ENCODE measurements at places on chromosomes 5 and 9.

DNA sequence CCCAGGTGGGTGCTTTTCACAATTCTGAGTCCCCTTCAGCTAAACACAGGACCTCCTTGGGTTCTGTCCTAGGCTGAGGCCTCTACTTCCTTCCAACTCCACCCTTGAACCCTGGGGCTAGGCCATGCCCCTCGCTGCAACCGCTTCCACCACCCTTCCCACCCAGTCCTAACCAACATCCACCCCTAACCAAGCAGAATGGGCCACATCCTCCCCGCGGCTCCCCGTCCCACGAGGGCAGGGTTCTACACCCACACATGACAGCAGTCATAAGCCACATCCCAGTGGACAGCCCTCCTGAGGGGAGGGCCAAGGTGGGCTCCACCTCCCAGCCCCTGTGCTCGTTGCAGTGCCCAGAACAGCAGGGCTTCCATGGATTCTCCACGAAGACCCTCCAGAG, 65.8 kb downstream of the SHB start:
- no peak for DNase-seq

GRCh38 chr9:76298521-76299144, 95.6 kb downstream of the RFK start:
- no peak for DNase-seq

DNA sequence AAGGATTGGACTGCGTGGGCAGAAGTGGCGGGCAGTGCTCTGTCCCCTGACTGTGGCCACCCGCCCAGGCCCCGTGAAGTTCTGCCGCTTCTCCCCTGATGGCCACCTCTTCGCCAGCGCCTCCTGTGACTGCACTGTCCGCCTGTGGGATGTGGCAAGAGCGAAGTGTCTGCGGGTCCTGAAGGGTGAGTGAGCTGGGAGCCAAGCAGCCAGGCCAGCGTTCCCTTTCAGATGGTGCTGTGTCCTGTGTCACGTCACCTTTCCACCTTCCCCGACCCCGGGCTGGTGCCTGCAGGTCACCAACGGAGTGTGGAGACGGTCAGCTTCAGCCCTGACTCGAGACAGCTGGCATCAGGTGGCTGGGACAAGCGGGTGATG, 2.3 kb downstream of the WDR38 start:
- DNase-seq = no peak

DNA sequence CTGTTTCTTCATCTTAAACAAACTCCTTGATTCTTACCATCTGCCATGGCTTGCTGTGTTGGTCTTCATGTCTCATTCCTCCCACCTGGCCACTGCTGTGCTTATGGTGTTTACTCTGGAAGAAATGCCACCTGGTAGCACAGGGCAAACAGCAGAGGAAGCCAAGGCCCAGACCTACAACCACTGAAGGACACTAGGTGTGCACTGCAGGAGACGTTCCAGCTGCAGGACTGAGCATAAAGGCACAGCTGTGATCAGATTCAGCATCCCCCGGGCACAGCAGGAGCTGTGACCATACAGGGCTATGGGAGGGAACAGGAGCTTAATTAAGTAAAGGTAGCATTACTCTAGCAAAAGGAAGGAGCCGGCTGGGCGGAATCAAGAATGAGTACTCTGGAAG, 12.6 kb upstream of the GNAQ start:
- no peak for DNase-seq

- DNase-seq = no peak
Measured at GRCh38 chr9:134041649-134041962, 16.3 kb downstream of the BRD3OS start.

DNA sequence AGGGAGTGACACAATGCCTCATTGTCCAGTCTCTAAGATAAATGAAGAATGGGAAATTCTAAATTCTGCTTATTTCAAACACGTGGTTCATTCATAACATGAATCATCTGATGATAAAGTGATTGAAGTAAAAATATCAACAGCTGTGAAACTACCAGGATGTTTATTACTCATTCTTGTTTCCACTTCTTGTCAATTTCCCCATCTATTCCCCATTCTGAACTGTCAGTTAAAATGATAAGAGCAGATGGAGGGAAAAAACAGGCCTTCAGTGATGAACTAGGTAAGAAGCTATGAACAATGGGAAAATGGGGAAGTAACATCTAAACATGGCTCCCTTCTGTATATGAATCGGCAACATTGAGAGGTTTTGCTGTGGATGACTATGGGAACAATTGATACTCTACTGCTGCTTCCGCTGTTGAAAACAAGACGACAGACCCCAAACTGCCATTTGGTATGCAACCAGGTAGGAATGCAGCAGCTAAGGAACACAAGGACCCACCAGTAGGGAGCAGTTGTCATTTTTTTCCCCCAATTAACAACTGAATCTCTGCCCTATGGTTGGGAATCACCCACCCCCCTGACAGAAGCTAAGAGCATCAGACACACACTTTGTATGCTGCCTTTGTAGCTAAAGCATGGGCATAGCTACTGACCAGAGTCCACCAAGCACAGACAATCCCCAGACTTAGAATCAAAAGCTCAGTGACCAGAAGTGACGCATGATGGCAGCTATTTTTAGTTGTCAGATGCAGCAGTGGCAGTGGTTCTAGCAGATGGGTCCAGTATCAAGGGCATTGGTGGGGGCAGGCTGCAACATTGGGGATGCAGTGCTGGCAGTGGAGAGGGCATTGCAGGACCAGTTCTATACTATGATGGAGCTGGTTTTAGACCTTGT, 52.9 kb upstream of the ZNF366 start:
- DNase-seq = peak; percentile 46

- DNase-seq = peak; percentile 26
Measured at GRCh38 chr9:130543859-130544258, 35.5 kb upstream of the FUBP3 start.

DNA sequence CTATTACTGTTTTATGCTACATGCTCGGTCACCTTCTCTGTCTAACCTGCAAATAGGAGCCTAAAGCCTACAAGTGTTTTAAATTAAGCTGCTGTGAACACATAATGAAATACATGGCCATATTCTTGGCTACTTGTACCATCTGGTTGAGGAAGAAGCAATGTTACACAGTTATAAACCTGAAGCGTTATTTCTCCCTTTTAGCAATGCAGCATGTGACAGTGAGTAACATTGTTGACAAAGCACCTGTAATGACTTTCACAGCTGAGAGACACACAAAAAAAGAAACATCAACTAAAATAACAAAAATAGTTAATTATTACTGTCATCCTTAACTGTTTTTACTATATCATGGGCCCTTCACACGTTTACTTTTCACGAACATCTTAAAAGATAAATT, 146.9 kb downstream of the RORB start:
- no peak for DNase-seq

- no peak for DNase-seq
Measured at GRCh38 chr5:1370006-1370405, 25.1 kb upstream of the CLPTM1L start.

- DNase-seq = no peak
Measured at GRCh38 chr9:119689879-119690278, 320.6 kb upstream of the BRINP1 start.

GRCh38 chr9:137138722-137139467, at the start of gene GRIN1:
Gene GRIN1, plus strand, starts transcription at chr9:137139154. Its CDS starts 333 bp downstream, at chr9:137139487.
- peak; percentile 34 for DNase-seq

- DNase-seq = peak; percentile 76
Measured at GRCh38 chr9:70484232-70485130, 70.0 kb upstream of the KLF9 start.

DNA sequence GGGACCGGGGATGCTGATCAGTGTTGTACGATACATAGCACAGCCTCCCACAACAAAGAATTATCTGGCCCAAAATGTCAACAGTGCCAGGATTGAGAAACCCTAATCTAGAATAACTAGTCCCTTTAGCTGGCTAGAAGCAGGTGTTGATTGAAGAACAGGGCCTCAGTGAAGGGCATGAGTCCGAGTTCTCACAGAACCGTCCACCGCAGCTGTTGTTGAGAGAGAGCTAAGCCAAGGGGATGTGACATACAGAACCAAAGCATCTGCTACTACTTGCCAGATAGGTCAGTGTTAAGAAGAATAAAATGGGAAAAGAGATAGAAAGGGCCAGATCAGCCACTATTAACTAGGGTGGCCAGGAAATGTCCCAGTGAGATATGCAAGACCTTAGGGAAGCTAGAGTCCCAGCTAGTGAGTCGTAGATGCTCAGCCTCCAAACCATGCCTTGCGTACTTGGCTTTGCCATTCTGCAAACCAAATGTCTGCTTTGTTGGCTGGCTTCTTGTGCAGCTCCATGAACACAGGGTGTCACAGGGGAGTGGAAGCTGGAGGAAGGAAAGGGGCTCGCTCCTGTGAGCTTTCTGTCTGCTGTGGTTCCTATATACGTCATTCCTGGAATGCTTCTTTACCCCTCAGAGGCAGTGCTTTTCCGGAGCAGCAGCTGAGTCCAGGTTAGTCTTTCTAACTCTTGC, 68.9 kb downstream of the FBXO38 start:
- DNase-seq = no peak

GRCh38 chr9:130219661-130220096, 45.9 kb upstream of the HMCN2 start:
- DNase-seq = no peak

GRCh38 chr5:173919443-173919842, 31.3 kb downstream of the CPEB4 start:
- DNase-seq = no peak

- DNase-seq = no peak
Measured at GRCh38 chr5:171295801-171296200, 13.2 kb upstream of the TLX3 start.

DNA sequence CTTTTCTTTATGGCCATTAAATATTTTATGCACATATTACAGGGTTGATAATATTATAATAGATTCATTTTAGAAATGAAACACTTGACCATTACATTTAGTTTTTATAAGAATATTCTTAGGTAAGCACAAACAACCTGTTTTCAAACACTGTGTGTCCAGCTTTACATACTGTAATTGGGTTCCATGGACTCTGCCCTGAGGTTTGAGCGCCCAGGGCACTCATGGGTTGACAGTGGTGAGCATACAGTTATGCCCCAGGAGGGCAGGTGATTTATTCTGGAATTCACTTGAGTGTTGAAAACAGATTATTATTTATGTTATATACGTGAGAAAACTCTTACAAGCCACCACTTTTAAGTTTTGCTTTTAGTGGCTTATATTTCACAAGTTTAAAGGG, 33.7 kb downstream of the TRIO start:
- DNase-seq = no peak

DNA sequence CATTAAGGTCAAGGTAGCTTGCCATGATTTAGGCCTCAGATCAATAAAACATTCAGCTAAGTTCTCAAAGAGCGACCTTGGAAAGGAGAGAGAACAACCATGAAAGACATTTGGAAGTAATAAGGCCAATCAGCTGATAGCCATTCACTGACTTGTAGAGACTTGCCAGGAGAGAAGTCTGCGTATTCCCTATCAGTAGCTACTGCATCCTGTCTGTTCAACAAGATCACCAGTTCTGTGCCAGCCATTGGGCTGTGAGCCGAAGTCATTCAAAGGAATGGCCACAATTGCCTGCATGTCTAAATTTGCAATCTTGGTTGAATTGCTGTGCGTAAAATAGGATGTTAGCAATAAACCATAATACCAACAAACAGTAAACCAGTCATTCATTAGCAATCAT, 219.8 kb downstream of the FBXL7 start:
- no peak for DNase-seq

DNA sequence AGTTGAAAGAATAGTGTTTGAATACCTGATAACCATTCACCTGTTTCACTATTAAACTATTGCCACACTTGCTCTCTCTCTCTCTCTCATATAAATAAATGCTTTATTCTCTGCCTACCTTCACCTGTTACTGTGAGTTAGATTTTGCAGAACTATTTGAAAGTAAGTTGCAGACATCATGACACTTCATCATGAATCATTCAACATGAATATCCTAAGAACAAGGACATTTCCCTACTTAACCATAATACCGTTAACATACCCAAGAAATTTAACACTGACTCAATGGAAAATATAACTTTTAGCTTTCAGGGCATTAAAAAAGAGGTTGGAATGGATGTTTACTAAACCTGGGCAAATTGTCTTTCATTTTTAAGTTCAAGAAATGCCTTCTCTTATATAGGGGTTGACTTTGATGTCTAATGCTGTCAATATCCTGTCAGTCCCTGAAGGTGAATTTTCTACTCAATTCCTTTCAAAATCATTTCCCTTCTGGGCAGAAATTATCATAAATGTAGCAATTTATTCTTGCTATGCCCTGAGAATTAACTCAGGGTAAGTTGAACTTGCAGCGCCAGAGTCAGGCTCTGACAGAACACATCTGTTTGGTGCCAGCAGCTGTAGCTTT, 582.6 kb upstream of the TLE4 start:
- DNase-seq = no peak

DNA sequence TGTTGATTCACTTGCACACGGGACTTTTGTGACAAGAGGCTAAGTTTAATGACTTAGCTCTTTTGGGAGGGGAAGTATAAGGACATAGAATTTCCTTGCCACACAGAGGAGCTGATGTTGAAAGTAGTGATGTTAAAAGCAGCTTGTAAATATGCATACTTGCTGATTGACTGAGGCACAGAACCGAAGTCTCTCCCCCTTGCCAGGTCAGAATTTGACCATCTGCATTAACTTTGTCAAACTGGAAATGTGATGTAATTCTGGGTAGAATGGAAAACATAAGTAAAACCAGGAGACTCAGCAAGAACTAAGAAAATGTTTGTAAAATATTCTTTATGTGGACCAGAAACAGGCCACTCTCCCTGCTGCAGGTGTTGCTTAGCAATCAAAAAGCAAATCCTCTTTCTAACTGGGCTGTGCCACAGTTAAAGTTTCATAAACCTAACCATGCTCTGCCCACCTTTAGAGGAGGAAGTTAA, 284.2 kb downstream of the NR3C1 start:
- peak; percentile 84 for DNase-seq

DNA sequence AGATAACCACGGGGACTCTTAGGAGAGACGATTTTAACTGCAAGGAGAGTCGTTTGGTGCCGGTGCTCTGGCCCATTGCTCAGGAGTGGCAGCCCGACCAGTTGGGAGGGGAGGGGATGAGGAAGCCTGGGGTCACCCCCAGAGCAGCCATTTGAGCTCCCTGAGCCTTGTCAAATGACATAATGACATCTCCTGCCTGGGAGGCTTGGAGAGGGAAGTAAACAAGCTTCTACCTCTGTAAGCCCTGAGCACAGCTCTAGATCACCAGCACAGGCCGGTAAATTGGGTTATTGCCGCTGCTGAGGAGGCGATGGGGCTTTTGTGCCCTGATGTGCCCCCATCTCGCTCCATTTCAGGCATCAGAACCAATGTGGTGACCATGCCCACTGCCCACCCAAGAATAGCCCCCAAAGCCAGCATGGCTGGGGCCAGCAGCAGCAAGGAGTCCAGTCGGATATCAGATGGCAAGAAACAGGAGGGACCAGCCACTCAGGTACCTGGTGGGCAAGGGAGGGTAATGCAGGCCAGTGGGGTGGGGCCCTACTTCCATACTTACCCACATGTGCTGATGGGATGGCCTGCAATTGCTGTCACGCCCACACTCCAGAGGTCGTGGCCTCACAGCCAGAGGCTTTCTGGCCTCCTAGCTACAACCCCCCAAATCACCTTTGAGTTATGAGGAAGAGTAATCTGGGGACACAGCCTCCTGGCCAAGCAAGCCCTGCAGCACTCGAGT, 23.0 kb downstream of the CD74 start:
- no peak for DNase-seq

All from suppressor macrophage treated with lipopolysaccharide for 1 hour (primary cell).